ENCODE measurements at places on chromosomes 6 and 20.

DNA sequence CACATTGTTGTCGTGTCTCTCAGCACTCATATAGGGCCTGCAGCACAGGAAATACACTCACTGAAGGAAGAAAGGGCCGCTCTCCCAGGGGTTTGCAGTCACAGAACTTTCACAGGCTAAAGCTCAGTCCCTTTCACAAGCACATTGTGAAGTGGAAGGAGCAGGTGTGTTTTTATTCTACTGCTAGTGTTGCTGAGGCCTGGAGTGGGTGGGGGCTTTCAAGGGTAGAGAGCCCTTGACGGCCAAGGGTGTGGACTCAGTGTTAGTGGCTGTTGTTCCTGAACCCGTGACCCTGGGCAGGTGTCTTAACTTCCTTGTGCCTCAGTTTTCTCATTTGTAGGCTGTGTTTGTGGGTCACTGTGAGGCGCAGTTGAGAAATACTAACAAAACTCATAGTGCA, 66.2 kb upstream of the SLC22A1 start:
- DNase-seq = no peak

DNA sequence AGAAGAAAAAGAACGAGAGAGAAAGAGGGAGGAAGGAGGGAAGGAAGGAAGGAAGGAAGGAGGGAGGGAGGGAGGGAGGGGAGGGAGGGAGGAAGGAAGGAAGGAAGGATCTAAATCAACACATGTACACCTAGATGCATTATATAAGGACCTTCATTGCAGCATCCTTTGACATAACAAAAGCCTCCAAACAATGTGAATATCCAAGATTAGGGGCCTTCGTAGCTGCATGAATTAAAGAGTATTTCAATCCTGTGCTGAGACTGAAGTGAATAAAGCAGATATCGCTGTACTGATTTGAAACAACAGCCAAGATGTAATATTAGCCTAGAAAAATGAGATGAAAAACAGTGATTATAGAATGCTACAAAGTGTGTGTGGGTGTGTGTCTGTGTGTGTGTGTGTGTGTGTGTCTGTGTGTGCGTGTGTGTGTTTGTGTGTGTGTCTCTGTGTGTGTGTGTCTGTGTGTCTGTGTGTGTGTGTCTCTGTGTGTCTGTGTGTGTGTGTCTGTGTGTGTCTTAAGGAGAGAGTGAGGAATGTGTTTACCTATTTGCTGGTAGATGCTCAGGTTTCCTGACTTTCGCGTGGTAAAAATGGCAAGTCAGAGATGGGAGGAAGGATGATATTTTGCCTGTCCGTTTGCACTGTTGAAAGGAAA, 129.0 kb upstream of the PTPN1 start:
- DNase-seq = no peak

GRCh38 chr20:10625641-10626040, 48.2 kb downstream of the JAG1 start:
- no peak for DNase-seq

DNA sequence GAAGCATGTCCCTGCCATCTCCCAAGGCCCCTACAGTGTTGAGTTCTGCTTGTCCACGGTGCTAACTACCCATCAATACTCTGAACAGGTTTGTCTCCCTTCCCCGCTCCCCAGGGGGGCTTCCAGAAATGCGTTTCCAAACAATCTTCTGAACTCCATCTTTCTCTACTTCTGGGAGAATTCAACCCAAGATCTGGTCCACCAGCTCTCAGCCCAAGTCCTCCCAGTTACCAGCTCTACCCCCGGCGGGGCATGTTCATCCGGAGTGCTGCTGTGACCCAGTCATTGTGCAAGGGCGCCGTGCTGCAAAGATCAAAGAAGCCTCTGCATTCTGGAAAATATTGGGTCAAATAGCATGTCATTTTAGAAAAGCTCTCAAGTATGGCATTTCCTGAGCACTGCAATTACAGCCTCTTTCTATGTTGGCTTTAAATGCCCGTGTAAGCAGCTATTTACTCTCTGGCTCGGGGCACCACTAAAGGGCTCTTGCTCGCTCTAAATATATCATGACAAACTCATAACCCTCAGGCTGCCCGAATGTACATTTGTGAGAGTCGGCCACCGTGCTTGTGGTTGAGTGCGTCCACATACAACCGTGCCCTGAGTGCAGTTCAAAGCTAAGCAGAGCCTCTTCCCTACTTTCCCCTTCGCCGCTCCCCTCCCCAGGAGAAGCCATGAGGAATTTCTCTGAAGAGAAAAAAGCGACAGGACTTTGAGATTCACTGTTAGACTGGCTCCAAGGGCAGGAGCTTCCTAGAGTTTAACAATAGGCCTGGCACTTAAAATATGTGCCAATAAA, 71.6 kb downstream of the BANF2 start:
- no peak for DNase-seq

DNA sequence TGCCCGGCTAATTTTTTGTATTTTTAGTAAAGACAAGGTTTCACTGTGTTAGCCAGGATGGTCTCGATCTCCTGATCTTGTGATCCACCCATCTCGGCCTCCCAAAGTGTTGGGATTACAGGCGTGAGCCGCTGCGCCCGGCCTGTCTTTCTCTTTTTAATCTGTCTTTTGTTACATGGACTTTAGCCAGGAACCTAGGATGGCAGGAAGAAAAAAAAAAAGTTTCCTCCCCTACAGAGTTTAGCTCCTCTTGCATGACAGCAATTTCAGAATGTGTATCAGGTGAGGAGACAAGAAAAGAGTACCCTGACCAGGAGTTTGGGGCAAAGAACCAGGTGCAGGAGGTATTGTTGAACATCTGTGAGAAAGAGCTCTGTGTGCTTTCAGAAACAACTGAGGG, 21.4 kb upstream of the TXLNB start:
- DNase-seq = no peak

- no peak for DNase-seq
Measured at GRCh38 chr6:136020691-136021090, 169.2 kb downstream of the PDE7B start.

- no peak for DNase-seq
Measured at GRCh38 chr6:132959639-132960326, 145.4 kb downstream of the RPS12 start.
